ENCODE measurements at places on chromosomes 6 and 20.

- DNase-seq = no peak
These were observed 33.3 kb upstream of the SOX4 start for GRCh38 chr6:21560249-21560648.

- DNase-seq = no peak
These were observed 215.0 kb upstream of the SGK1 start for GRCh38 chr6:134532694-134533624.

DNA sequence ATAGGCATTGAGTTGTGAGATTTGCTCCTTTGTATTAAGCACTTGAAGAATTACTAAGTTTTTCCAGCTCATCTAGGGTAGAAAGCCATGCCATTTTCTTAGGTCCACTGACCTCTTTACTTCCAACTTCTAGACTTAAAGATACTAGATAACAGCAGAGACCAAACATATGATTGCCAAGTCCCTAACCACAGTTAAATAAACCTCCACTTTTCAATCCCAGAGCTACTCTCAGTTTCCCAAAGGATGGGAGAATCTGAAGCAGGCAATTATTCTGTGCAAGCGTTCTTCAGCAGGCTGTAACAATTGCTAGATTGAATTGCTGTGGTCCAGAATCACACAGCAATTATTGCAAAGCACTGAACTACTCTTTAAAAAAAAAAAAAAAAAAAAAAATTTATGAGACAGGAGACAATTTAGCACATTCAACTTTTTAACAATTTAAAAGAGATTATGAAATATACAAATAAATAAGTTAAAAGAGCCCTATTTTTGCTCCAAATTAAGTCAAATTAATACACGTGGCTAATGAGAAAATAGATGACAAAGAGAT is 104.0 kb upstream of the PRSS16 start:
- DNase-seq = no peak

- no peak for DNase-seq
These were observed 283.6 kb downstream of the RNGTT start for GRCh38 chr6:88679841-88680240.

DNA sequence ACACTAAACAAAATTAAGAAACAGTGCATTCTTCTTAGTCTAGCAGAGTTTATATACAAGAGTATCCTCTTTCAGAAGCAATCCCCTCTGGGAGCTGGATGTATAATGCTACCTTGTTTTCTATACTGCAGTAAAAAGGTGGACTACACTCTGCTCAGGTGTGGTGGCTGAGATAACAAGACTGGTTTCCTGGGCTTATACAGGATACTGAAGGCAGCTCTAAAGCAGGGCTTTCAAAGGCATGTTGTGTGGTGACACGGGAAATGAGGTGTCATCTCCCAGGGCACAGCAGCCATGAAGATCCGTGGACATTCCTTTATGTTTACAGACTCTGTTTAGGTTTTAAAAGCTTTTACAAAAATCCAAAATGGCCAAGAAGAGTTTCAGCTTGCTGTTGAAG is 136.7 kb downstream of the MAP3K4 start:
- no peak for DNase-seq

GRCh38 chr6:3398755-3399696 is 57.8 kb downstream of the SLC22A23 start:
- DNase-seq = no peak

GRCh38 chr6:166463359-166464067 is 80.8 kb upstream of the MPC1 start:
- DNase-seq = no peak

DNA sequence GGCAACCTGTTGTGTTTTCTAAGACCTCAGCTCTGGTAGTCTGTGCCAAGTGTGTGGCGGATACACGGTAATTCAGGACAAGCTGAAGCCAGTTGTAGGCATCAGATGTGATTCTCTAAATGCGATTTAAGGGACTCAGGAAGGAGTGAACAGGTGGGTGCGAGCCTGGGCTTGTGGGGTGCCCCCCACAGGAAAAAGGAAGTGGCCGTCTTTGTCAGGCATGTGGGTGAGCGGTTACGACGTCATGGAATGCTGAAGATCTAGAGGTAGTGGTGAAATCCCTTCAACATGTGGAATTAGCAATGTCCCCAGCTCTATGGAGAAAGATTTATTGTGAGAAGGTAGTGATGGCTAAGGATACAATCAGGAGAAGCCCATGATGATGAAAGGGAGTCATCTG is 95.1 kb upstream of the EXOC2 start:
- no peak for DNase-seq

GRCh38 chr20:61613917-61614705 is 362.1 kb downstream of the CDH4 start:
- DNase-seq = no peak

GRCh38 chr6:21331235-21331634 is 262.3 kb upstream of the SOX4 start:
- DNase-seq = no peak

Measured in mesendoderm (in vitro differentiated cells).